ENCODE measurements at places on chromosomes 7 and 10. TPM values are rescaled to one million over a fixed set of nuclear protein-coding genes. Genes with fewer than 3 reads are reported as not detected.

CALML5 gene
- not detected for total RNA-seq

CEP55 gene
- 0.13 TPM for total RNA-seq

SPDYE18 gene
- total RNA-seq, result 3.1 TPM

GDF2 gene
- total RNA-seq, result not detected

STAMBPL1 gene
- 26.3 TPM for total RNA-seq

FAM25G gene
- not detected for total RNA-seq

TEX47 gene
- not detected for total RNA-seq

CDK14 gene
- 28.7 TPM for total RNA-seq

NAPEPLD gene
- 7.3 TPM for total RNA-seq

Measured in gastroesophageal sphincter (tissue), 4 donors.